Activated naive CD4-positive, alpha-beta T cell treated with anti-CD3 and anti-CD28 coated beads, Interleukin-2, amount 50 U/mL, for 72 hours (primary cell): ENCODE measurements at places on chromosomes 5 and 9.

- no peak for DNase-seq
These were observed 103.7 kb downstream of the EHMT1 start for GRCh38 chr9:137722481-137722880.

DNA sequence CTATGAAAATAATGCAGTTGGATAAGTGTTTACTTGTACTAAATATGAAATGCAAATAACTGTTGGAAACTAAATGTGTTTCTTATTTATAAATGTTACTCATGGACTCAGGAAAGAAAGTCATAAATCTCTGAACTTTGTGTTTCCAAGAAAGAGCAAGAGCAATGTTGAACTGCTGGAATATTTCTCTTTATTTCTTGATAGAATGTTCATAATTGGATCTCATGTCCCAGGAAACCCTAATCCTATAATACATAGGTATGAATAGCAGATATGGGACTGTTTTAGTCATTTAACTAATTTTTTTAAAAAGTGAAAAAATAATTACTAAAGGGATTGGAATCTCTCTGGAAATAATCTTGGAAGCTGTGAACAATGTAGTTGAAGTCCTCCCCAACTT is 245.0 kb upstream of the ACTBL2 start:
- no peak for DNase-seq

DNA sequence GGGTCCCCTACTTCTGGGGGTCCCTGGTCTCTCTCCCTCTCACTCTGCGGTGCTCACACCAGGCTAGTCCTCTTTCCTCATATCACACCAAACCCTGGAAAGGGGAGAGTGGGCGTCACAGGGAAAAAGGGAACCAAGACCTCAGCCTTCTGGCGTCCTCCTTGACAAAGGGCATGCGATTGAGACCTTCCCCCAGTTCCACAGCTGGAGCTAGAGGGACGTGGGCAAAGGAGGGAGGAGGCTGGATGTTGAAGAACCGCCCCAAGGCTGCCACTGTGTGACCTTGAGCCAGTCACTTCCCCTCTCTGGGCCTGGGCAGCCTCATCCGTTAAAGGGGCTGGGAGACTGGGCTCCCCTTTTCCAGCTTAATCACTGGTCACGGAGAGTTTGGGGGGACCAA is 18.5 kb upstream of the TOR2A start:
- no peak for DNase-seq

DNA sequence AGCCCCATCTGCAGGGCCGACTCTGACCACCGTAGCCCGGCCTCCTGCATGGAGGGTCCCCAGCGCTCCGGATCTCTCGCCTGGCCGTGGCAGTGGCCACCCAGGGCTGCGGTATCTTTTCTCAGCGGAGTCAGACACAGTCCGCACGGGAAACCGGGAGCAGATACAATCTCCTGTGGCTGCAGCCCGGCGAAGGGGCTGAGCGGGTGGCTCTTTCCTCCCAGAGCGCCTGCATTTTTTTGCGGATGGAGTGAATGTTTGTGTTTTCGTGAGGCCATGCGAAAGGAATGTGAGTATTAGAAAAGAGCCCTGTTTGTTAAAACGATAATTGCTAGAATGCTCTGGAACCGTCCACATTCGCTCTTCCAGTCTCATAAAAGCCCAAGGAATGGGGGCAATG is 53.4 kb upstream of the PTCH1 start:
- no peak for DNase-seq

GRCh38 chr5:132293066-132293991 is 865 bp upstream of the SLC22A4 start:
- peak; percentile 84 for DNase-seq

GRCh38 chr9:130539420-130540223 is 39.8 kb upstream of the FUBP3 start:
- no peak for DNase-seq

DNA sequence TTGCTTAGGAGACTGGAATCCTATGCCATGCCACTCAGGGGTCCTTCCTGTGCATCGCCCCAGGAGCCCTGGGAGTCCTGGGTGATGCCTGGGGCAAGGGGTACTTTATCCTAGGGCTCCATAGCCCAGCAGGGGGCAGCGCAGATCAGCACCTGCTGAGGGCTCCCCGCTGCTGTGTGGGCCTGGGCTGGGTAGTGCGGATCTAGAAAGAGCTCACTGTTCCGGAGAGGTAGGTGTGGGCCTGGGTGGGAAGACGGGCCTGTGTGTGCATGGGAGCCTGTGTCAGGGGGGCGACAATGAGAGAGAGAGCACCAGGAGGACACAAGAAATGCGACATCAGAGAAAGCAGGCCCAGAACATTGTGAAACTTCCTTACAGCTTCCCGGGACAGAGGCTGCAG is 11.4 kb upstream of the DAB2IP start:
- no peak for DNase-seq

DNA sequence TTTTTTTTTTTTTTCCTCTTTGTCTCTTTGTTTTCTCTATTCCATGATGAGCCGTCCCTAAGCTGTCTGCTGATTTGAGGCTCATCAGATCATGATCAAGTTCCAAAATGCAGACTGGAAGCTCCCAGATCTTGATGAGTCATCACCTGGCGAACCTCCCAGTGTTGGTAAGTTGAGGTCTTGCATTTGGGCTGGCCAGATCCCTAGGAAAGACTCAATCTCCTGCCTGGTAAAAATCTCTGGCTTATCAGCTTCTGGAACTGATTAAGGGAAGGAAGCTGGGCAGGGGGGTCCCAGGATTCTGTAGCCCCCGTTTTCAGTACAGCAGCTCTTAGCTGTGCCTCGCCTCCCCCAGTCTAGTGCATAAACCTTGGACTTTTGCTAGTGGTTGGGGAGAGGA is 69.0 kb downstream of the TSPAN17 start:
- no peak for DNase-seq

DNA sequence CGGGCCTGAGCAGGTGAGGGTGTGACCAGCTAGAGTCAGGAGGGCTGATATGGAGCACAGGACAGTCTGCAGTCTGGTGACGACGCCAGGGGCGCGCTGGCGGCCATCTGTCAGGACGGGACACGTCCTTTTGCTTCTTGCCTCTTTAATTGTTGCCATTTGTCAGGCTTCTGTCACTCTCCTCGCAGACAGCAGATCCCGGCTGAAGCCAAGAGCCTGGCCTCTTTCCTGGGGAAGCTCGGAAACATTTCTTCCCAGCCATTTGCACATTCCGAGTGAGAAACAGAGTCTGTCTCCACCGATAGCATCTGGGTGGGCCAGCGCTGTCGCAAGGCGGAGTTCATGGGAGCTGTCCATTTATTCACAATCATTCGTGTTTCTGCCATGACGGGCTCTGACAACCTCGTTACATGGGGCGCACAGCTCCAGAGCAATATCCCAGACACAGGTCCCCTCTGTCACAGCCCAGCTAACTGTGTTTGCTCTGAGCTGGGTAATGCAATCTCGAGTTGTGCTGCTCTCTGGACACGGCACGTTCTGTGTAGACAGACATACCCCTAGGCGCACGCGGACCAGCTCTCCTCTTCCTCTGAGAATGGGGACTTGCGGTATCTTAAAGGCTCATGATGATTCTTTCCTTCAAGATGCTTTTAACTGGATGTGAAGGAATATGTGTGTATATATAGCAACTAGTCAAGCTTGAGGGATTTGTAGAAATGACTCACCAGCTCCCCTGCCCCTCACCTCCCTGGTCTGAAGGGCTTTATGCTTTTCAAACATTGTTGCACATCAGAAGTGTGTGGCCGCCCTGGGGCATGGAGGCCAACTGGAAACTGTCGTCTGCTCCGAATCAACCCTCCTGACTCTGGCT is 105.3 kb upstream of the FCN2 start:
- DNase-seq = no peak

- DNase-seq = no peak
These were observed 36.1 kb upstream of the ASS1 start for GRCh38 chr9:130408669-130409068.

DNA sequence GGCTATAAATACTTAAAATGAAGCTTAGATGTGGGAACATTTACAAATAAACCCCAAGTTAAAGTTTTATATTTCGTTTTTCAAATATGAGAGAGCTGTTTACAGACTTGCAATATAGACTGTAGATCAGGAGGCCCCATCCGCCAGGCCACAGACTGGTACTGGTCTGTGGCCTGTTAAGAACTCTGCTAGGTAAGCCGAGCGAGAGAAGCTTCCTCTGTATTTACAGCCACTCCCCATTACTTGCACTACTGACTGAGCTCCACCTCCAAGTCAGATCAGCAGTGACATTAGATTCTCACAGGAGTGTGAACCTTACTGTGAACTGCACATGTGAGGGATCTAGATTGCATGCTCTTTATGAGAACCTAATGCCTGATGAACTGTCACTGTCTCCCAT is 561.4 kb upstream of the FAM174A start:
- no peak for DNase-seq

- DNase-seq = no peak
These were observed 25.0 kb downstream of the SH3TC2 start for GRCh38 chr5:149037817-149038216.

DNA sequence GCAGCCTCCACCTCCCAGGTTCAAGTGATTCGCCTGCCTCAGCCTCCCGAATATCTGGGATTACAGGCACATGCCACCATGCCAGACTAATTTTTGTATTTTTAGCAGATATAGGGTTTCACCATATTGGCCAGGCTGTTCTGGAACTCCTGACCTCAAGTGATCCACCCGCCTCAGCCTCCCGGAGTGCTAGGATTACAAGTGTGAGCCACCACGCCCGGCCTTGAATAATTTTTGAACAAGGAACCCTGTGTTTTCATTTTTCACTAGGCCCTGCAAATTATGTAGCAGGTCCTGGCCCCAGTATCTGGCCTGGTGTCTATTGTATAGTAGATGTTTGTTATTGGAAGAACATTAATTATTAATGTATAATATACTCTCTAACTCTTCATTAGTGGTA is 140.7 kb downstream of the PIK3R1 start:
- no peak for DNase-seq

DNA sequence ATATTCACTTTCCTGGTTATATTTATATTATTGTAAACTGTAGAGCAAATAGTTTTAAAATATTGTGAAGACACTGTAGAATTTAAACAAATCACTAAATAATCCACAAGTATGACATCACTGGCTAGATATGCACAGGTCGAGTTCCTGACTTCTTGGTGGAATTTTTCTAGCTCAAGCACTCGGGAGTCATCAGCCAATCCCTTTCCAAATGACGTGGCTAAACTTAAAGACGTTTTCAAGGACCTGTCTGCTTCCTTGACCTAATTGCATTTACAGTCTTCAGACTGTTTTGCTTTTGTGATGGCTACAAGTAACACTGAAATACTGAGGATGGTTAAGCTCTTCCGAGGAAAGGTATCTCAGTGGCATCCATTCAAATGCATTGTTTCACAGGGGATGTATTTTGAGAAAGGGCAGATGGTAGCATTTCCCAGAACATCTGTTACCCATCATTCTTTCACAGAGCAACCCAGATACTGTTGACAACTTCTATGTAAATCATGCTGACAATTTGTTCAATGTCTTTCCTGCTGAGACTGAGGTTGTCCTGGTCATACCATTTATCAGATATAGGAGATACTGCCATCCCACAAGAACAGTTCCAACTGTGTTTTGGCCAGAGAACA is 262.8 kb downstream of the CDH10 start:
- no peak for DNase-seq

DNA sequence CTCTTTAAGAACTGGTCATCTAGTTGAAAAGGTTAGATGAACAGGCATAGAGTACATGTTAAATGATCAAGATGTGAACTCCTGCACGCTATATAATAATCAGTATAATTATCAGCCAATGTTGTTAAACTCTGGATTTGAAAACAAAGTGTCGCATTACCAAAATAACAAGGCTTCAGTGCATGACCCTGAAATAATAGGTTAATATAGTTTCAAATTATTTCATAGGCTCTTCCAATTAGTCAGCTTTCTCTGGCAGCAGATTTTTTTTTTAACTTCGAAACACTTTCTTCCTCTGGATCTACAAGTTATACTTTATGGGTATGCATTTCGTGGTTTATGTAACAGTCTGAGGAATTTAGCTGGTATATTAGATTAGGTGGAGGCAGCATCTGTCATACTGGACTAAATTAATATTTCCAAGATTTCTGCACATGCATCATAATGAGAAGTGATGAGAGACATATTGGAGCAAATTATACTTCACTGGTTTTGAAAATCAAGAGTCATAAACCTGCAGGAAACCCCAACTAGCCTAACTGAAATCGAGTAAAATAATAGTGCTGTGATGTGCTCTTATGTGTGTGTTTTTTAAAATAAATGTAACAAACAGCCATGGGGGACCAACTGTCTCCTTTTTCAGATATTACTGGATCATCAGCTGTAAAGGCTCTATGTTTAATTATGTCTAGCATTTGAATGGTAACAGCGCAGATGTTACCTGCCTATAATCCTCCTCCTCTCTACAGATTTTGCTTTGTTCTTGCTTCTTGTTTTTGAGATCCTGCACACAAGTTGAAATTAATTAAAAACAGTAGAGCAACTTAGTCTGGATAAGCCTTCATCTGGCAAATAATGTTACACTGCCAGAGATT is 85.9 kb upstream of the CKMT2 start:
- DNase-seq = no peak

- DNase-seq = no peak
These were observed 23.0 kb downstream of the DYNC2I2 start for GRCh38 chr9:128633601-128634000.

GRCh38 chr5:140631831-140632365 is 1.1 kb downstream of the CD14 start:
- no peak for DNase-seq

DNA sequence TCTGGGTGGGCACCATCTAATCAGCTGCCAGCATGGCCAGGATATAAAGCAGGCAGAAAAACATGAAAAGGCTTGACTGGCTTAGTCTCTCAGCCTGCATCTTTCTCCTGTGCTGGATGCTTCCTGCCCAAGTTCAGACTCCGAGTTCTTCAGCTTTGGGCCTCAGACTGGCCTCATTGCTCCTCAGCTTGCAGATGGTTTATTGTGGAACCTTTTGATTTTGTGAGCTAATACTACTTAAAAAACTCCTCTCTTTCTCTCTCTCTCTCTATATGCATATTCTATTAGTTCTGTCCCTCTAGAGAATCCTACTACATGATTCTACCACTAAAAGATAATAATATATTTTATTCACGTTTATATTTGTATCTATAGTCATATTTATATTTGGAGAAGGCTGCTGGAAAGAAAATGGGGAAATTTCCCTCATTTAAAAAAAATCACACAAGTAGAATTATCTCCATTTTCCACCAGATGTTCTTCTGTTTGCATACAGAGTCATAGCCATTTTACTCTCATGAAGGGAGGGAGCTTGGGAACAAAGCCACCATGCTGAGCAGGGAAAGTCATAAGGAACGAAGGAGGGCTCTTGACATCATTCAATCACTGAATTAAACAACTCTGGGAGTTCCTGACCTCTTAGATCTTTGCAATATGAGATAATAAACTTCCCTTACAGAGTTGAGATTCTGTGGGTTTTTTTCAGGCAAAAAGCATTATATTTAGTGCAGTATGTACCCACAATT is 1137.4 kb upstream of the CDH18 start:
- no peak for DNase-seq

GRCh38 chr5:131528682-131529081 is 106.3 kb downstream of the RAPGEF6 start:
- no peak for DNase-seq

DNA sequence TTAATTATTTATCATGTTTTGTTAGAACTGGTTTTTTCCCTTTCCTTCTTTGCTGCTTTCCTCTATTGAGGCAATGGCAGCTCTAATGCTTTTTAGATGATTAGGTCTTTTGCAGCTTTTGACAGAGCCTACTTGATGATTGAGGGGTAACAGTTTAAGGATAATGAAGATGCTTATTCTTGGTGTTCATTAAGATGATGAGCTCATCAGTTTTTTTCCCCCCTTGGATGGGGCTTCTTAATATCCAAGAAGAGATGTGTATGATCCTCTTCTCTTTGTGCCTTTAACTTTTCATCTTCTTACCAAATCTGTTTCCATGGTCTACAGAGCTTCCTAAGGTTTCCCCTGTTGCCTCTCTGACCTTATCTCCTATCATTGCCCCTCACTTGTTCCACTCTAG is 15.8 kb downstream of the RBM27 start:
- no peak for DNase-seq
